Stimulated activated CD8-positive, alpha-beta memory T cell treated with anti-CD3 and anti-CD28 coated beads, Interleukin-15, amount 100 ng/mL, for 24 hours (primary cell): ENCODE measurements at places on chromosomes 2 and 18.

- DNase-seq: no peak
Measured at GRCh38 chr2:65553504-65554074, 121.2 kb upstream of the SPRED2 start.

- no peak for DNase-seq
Measured at GRCh38 chr2:241701149-241701398, 765 bp upstream of the ING5 start.

- no peak for DNase-seq
Measured at GRCh38 chr18:34397286-34397896, 172.7 kb upstream of the NOL4 start.

DNA sequence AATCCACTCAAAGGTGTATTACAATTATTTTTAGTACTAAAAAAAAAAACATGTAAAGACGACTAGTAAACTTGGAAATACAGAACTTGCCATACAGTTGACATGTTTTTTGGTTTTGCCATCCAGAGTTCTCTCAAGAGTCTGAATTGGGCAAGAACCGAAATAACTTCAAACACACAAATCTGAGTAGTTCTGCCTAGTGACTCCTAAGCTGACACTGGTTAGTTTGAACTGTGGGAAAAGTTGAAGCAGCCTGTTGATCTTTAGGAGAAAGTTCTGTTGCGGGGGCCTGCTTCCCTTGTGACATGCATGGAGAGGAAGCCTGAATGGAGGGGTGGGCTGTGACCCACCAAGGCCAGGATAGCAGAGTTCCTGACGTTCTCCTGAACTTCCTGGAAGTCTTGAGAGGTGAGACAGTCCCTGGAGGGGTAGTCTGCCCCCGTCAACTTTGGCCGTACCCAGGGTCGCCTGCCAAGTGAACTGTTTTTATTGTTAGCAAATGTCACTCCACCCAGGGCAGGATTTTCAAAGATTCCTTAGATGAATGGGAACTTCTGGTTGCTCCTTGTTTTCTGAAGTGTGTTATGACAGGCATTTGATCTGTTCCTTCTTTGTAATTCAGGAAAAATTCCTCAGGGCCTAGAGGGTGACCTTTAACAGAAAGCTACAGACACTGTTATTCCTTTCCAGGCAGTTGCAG is 85.6 kb upstream of the SPTBN1 start:
- DNase-seq: no peak

- no peak for DNase-seq
Measured at GRCh38 chr18:57691363-57691762, 69.7 kb upstream of the NARS1 start.
